T follicular helper cell (primary cell): ENCODE measurements at places on chromosomes 3 and 15.

DNA sequence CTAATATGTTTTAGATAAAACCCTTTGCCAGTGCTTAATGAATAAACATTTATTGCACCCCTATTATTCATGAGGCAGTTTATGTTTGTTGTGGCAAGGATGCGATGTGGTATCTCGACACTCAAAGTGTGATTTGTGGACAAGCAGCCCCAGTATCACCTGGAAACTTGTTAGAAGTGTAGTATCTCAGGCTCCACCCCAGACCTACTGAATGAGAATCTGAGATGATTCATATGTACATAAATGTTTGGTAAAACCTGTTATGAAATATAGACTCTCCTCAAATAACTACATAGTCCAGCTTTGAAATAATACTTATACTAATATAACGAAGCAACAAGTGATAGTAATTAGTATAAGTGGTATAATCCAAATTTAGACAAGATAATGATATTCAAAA lies 914.8 kb downstream of the TUSC7 start:
- no peak for DNase-seq

DNA sequence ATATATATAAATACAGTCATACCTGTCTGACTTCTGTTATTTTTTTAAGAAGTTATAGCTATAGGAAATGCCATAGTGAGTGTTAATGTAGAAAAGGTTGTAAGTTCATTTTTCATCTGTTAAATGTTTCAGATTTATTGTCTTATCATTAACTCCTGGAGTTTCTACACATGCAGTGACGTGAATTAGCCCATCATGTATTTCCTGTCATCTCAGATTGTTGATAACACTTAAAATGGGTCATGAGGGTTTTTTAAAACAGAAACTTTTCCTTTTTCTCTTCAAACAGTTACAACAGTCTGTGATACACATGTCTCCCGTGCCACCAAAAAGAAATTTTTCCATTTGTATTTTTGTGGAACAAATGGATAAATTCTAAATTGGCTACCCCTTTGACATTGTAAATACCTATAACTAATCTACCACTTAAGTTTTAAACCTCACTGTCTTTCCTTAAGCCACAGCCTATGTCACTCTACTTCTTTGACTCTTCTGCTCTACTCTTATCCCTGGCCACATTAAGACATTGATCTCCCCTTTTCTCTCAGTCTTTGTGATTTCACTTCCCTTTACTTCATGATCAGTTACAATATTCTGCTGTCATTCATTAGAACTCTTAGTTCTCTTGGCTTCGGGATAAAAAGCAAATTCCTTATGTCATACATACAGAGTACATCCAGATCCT lies 89.1 kb downstream of the NEO1 start:
- DNase-seq: no peak

DNA sequence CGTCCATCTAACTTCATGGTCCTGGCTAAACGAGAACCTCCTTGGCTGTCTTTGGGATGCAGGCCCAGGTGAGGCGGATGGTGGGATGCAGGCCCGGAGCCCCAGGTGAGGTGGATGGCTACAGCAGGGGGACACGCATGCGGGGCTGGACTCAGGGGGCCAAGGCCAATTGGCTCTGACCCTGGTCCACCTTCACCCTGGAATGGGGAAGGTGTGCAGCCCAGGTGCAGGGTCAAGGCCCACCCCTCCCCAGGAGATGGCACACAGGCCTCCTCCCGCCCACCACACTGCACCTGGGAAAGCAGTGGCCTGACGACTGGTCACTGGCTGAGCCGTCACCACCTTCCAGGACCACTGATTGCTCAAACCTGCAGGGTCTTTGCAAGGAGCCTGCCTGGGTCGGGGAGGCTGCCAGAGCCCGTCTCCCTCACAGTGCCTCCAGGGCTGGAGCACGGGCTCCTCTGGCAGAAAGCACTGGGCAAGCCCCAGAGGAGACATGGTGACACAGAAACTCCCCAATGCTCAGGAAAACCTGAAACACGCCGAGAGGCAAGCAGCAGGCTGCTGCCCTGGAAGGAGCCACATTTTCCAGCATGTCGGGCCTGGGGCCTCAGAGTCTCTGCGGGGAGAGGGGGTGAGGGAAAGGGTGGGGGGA lies 159.6 kb downstream of the LRRK1 start:
- DNase-seq: no peak

DNA sequence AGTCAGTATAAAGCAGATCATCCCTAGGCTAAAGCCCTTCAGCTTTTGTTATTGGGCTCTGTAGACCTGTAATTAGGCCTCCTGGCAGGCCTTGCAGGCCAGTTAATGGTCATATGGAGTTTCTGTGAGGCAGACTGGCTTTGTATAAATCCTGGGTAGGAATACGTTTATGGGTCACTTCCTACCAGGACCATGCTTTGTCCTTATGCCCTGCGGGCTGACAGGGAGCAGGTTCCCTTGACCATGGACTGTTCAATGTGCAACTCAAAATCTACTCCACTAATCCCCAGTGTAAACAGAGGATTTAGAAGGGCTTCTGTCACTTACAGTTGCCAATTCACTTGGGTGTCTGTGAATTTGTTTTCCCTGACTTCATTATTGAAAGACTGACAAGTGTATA lies 202.7 kb upstream of the MLF1 start:
- DNase-seq: no peak

- DNase-seq: no peak
These were observed 8.1 kb downstream of the MRPL3 start for GRCh38 chr3:131494706-131495105.

GRCh38 chr3:132822266-132822665 lies 100.1 kb upstream of the NPHP3 start:
- no peak for DNase-seq

DNA sequence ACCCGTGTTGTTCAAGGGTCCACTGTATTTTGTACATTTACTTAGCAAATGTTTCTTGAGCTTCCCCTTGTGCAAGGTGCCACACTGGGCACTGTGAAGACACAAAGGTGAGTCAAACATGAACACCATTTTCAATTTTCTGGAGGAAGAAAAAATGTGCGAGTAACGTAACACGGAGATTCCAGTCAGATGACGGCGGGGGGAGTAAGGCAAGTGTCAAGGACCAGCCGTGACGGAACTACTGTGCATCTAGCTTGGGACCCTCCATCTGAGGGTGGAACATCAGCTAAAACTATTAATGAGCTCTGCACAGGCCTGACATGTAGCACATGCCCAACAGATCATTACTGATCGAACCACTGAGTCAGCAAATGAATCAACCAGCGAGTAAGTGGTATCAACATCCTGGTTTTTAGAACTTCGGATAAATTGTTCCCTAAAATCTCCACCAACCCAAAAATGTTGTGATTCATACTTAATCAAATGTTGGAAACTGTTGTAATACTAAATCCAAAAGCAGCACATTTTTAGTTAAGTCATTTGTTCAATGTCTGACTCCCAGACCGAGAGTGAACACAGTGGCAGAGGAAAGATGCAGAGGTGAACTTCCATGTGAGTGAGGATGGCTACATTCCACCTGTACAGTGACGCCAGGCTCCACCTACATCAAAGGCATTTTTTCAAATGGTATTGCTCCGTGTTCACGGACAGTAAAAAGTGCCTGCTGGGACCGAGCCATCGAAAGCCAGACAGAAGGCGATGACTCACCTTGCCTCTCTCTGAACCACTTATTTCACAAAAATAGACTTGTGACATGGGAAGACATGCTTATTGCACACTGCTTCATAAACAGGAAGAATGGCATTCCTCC lies 172.2 kb downstream of the ATP10A start:
- no peak for DNase-seq

DNA sequence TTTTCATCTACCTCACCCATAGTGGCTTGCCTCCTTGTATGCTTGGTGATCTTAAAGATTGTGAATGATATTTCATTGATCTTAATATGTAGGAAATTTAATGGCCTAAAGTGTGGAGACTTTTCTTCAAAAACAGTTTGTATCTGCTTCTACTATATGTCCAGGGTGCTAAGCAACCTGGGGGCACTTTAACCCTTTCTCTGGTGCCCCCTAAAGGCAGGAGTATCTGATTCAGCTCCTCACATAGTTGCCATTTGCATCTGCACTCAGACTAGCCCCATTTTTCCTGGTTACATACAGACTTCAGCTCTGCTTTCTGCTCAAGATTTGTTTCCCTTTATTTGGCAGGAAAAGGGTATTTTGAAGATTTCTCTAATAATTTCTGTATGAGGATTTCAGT lies 5.2 kb upstream of the PFN2 start:
- no peak for DNase-seq

DNA sequence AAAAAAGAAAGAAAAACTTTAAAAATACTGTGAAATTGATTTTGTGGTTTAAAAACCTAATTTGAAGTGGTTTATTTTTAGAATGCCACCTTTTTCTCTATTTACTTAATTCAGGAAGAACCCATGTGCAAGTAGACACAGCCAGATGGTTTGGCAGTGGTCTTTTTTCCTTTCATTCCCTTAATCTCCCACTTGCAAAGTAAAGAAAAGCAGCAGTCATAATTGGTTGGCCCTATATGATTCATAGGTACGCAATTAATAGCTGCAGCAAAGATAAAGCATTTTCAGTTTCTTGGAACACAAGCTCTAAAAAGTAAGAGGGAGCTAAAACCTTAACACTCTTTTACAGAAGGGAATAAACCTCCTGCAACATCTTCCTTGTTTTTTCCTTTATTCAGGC lies 115.3 kb downstream of the MECOM start:
- no peak for DNase-seq

DNA sequence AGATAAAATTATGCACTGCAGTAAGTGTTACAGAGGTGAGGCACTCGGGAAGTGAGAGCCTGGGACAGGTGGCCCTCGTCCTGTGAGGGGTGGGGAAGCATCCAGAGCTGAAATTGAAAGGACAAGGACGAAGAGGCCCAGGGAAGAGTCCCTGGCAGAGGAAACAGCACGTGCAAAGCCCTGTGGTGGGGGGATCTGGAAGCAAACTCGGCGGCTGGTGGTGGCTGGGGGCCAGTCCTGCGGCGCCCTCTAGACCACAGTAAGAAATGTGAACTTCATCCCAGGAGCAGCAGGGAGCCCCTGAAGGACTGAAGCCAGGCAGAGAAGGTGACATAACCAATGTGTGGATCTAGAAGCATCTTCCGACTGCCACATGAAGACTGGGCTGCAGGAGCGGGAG lies 42.8 kb downstream of the GRIP2 start:
- DNase-seq: no peak

- no peak for DNase-seq
These were observed 30.6 kb upstream of the OR5H6 start for GRCh38 chr3:98233468-98233867.

DNA sequence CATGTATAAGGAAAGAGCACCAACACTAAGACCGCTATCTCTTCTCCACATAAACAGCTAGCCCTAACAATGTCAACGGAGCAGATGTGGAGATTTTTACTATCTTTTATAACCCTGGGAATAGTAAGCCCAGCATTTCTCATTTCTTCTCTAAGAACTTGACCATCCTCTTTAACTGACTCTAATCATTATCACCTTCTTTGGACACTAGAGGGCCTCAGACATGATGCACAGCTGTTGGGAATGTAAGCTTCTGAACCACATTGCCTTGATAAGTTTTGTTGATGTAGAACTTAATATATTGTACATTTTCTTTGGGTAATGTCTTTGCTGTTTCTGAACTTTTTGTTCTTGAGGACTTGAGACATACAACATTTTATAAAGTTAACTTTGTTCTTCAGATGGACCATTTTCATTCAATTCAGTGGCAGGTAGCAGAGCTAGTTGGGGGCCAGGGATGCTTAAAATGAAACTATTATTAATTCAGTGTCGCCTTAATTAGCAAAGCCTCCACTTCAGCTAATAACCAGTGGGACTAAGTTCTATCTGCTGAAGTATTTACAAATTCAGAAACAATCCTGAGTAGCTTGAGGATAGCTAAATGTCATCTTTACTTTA lies 9.6 kb upstream of the TAGLN3 start:
- no peak for DNase-seq

DNA sequence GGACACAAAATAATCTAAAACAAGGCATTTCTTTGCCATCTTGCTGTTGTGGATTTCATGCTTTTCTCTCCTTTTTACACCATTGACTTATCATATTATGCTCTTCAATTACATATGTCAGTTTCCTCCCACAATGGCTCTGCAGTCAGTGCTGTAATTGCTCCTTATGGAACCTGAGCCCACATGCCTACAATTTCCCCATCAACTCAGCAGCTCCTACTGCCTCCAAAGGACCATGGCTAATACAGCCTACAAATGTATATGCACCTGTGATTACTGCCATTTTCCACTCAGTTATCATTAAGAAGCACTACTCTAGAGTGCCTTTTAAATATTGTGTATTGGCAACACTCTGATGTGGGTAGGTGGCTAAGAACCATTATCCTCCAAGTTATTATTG lies 30.8 kb downstream of the RTP4 start:
- DNase-seq: no peak

DNA sequence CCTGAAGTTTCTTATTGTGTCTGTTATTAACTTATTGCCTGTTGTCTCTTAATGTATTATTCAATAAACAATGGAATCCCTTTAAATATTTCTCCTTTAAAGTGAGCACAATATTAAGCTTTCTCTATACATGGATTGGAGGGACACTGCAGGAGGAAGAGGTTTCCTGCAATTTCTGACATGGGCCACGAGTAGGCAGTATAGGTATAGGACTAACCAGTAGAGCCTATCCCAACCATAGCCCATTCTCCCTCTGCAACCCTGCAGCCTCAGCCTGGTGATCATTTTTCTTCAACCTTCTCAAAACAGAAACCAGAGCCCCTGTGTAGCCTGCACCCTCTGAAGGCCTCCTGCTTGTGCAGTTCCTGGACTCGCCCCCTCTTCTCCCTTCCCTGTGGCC lies 124.8 kb downstream of the NEK10 start:
- DNase-seq: no peak

DNA sequence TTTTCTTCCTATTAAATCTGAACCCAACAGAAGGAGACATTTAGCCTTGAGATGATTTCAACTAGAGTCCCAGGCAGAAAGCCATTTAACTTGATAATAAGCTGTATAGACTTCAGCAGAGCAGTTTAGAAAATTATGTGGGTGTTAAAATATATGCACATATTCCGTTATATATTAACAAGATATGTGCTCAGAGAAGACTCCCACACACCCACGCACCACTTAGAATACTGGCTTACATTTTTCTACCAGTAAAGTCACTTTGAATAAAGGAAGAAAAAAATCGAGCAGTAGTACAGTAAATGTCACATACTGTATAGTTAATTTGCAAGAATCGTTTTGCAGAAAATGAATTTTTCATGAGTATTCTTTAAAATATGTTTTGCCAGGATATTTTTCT lies 599.3 kb downstream of the FGF12 start:
- no peak for DNase-seq

DNA sequence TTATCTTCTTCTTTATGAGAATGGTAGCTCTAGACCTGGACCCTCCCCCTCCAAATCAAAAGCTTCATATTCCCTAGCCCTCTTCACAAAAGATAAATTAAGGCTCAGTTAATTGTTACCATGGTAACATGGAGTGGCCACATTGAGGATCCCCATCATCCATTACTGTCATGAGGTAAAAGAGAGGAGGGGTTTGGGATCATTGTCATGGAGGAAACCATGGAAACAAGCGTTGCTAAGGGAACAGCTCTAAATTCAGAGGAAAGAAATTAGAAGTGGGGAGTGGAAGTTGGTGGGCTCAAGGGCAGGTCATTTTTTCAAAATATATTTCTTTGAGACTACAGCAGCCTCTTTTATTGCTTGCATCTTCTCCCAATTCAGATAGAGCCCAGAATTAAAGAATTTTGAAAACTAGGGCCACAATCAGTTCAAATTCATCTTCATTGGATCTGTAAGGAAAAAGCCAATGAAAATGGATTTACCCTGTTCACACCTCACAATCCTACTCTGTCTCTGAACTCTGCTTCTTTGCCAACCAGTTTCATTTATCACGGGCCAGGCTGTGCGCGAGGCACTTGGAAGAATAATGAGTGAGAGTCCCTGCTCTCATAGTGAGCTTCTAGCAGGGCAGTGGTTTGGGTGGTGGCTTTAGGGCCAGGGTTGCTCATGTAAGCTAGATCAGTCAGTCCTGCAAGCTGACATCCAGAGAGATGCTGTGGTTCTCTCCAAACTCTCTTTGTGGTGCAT lies 11.6 kb upstream of the AEN start:
- no peak for DNase-seq
